ENCODE measurements at places on chromosomes 12 and 14.

- DNase-seq: no peak
These were observed 1278.7 kb upstream of the USP15 start for GRCh38 chr12:60981473-60981872.

DNA sequence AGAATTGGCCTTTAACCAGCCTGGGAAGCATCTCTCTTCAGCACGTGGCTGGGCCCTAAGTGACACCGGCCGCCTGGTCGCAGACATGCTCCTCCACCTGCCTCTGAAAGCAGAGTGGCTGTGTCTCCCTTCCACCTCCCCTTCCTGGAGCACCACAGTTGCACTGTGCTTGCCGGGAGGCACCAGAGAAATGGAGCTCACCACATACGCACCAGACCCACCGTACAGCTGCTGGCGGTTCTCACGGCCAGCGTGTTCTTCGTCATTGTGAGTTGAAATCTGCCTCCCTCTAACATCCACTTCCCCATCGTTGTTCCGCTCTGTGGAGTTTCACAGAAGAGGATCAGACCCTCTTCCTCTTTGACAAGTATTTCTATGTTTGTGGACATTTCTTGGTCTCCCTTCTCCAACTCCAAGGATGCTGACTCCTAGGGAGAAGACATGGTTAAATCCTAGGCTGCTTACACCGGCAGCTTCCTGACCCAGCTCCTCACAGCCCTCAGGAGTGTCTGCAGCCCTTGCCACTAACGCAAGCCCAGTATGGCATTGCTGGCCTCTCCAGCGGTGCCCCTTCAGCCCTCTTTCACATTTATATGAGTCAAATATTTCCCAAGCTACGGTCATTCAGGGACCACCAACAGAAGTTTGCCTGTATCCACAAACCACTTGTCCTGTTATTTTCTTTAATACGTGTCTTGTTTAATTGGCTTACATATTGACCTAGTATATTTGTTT lies 11.5 kb upstream of the KRT5 start:
- no peak for DNase-seq

DNA sequence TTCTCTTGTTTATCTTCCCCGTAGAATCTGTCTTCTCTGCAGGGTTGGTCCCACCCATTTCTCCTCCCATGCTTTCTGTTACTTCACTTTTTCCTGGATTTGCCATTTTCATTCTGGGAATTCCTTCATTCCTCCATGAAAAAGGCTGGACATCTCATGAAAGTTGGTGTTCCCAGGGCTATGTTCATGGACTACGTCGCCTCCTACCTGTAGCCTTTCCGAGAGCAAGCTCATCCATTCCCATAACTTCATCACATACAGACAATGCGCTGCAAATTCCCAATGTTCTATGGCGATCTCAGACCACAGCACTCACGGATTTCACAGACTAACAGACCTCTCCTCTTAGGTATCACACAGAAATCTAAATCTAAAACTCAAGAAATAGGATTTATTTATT lies 217.1 kb downstream of the EXOC5 start:
- DNase-seq: no peak

GRCh38 chr12:5960783-5961182 lies 15.7 kb upstream of the ANO2 start:
- no peak for DNase-seq

- DNase-seq: no peak
These were observed 62.4 kb upstream of the PSMA6 start for GRCh38 chr14:35229792-35230089.

- DNase-seq: no peak
These were observed 201.0 kb upstream of the AMIGO2 start for GRCh38 chr12:47280543-47281300.

DNA sequence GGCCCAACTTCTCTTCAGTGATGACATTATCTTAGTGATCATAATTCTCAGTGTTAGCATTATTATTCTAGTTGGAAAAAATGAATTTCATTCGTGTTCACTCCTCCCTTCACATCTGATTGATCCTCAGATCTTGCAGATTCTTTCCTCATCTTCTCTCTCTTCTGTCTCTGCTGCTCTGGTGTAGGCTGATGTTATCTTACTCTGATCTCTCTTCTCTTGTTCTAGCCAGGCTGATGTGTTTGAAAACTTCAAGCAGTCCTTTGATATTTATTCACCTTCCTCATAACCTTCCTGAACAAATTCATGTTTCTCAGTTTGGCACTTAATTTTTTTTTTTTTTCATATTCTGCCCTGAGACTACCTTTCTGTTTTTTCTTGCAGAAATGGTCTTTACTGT lies 5.6 kb upstream of the TBK1 start:
- no peak for DNase-seq

- DNase-seq: no peak
These were observed 180.2 kb downstream of the TSPAN9 start for GRCh38 chr12:3257411-3257810.

GRCh38 chr14:98773814-98774213 lies 498.2 kb downstream of the BCL11B start:
- DNase-seq: no peak

- no peak for DNase-seq
These were observed 106.1 kb upstream of the ANO4 start for GRCh38 chr12:100688451-100688864.

DNA sequence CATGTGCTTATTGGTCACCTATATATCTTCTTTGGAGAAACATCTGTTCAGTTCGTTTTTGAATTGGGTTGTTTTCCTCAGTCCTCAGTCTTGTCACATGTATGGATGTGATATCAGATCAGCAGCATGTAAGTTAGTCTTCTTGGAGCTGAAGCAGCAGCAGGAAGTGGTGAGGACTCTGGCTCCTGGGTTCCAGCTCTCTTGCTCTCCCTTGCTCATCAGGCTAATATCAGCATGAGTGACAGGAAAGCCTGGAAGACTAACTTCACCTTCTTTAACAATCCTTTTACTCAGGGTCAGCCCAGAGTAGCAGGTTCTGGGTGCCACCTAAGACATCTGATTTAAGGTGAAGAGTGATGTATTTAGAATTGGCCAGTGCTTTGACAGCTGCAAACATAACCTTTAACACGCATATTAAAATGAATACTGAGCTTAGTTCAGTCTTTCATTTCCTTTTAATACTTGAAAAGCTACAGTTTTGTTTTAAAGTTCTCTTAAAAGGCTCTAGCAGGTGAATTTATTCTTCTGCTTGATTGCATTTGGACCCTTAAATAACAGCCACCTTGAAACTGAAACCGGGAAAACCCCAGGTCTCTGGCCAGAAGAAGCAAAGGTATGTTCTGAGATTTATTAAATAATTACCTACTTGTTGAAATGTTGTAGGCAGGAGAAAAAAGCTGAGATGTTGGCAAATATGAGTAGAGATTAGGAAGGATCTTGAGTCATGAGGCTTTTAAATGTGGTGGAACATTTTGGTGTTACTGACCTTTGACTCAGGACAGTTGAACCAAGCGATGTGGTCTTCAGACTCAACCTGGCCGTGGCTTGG lies 54.3 kb downstream of the DRAM1 start:
- no peak for DNase-seq
